Thyroid gland (tissue), 4 donors: ENCODE measurements at places on chromosomes 7 and 10. TPM values are rescaled to one million over a fixed set of nuclear protein-coding genes. Genes with fewer than 3 reads are reported as not detected.

- no peak for DNase-seq
Observed at GRCh38 chr10:95788830-95789229, 32.9 kb downstream of the ENTPD1 start.

DNA sequence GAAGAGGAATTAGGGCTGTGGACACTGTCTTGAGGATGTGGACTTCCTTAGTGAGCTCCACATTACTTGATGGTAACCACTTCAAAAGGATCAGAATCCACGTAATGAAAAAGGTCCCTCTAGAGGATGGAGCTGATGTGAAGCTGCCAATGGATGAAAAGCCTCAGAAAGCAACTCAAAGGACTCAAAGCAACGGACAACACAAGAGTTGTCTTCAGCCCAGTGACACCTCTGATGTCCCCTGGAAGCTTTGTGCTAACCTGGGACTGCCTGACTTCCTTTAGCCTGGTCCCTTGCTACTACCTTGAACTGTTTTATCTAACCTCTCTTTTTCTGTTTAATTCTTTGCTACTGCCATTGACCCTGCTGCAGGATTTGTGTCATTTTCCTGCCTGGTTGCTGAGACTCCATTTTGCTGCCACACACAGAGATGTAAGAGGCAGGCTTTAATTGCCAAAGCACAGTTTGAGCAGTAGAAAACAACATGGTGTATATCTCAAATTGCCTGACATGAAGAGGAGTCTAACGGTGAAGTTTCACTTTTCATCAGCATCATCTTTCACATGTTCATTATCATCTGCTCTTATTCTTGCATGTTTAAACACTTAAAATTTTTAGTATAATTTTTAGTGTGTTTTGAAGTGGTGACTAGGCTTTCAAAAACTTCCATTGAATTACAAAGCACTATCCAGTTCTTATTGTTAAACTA lies 11.1 kb upstream of the SGCE start:
- DNase-seq: no peak

- DNase-seq: no peak
Observed at GRCh38 chr7:147188467-147188866, 1071.9 kb downstream of the CNTNAP2 start.

DNA sequence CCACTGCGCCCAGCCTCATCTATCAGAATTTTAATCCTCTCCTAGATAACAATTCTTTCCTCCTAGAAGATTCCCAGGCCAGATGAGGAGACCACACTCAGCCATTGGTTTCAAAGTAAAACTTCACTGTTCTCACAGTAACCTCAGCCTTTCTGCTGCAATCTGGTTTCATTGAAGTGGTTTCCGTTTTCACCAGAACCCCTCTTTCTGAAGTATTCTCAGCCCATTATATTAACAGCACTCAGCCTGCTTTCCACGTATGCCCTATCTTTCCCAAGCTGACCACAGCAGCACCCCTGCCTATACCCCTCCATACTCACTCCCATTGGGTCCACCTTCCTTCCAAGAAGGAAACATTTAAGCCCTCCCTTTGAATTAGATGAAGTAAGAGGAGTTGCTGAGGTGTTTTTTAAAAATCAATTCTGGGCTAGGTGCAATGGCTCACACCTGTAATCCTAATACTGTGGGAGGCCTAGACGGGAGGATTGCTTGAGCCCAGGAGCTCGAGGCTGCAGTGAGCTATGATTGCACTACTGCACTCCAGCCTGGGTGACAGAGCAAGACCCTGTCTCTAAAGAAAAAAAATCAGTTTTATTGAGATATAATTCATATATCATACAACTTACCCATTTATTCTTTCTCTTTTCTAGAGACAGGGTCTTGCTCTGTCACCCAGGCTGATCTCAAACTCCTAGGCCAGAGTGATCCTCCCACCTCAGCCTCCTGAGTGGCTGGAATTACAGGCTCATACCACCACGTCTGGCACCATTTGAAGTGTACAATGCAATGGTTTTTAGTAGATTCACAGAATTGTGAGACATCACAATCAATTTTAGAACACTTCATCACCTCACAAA lies 11.3 kb downstream of the PLAU start:
- DNase-seq: no peak

Gene CTBP2
- total RNA-seq: 92.4 TPM
